ENCODE measurements at places on chromosomes 13 and 19.

- DNase-seq, result no peak
Observed at GRCh38 chr13:32600890-32601289, 14.6 kb downstream of the PDS5B start.

GRCh38 chr19:11453468-11454341 is 18.3 kb downstream of the PRKCSH start:
- peak; percentile 23 for DNase-seq

GRCh38 chr13:90445179-90445578 is 902.3 kb upstream of the MIR17HG start:
- no peak for DNase-seq

DNA sequence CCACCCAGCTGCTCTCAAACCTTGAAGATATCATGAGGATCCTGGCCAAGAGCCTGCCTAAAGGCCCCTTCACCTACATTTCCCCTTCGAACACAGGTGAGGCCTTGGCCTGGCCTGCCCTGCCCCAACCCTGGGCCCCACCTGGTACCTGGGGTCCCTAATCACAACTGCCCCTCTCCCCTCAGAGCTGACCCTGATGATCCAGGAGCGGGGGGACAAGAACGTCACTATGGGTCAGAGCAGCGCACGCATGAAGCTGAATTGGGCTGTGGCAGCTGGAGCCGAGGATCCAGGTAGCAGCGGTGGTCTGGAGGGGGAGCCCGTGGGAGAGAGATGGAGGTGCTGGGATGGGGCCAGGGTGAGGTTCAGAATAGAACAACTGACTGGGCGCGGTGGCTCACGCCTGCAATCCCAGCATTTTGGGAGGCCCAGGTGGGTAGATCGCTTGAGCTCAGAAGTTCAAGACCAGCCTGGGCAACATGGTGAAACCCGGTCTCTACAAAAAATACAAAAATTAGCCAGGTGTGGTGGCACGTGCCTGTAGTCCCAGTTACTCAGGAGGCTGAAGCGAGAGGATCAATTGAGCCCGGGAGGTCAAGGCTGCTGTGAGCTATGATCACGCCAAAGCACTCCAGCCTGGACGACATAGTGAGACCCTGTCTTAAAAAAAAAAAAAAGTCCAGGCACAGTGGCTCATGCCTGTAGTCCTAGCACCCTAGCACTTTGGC is 17.5 kb downstream of the DDX39A start:
- DNase-seq, result peak; percentile 56

GRCh38 chr13:21673789-21674489 is 3.1 kb downstream of the FGF9 start:
- peak; percentile 45 for DNase-seq

DNA sequence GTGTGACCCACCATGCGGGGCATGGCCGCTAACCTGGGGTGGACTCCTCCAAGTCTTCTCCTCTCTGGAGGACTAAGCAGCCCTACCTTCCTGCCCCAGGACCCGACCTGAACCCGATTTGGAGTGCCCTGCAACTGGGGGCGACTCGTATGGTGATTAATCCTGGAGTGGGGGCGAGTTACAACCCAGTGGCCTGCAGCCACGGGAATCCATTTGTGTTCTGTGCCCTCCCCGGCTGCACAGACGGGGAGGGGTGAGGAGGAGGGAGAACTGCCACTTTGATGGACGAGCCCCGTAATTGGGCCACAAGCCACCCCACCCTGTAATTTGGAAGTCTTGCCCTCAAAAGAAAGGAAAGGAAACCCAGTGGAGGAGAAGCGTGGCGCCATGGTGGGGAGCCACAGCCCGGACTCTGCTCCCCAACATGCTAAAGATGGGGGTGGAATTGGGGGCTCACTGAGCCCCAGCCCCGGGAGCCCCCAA is 18.0 kb downstream of the PRR36 start:
- DNase-seq, result no peak

DNA sequence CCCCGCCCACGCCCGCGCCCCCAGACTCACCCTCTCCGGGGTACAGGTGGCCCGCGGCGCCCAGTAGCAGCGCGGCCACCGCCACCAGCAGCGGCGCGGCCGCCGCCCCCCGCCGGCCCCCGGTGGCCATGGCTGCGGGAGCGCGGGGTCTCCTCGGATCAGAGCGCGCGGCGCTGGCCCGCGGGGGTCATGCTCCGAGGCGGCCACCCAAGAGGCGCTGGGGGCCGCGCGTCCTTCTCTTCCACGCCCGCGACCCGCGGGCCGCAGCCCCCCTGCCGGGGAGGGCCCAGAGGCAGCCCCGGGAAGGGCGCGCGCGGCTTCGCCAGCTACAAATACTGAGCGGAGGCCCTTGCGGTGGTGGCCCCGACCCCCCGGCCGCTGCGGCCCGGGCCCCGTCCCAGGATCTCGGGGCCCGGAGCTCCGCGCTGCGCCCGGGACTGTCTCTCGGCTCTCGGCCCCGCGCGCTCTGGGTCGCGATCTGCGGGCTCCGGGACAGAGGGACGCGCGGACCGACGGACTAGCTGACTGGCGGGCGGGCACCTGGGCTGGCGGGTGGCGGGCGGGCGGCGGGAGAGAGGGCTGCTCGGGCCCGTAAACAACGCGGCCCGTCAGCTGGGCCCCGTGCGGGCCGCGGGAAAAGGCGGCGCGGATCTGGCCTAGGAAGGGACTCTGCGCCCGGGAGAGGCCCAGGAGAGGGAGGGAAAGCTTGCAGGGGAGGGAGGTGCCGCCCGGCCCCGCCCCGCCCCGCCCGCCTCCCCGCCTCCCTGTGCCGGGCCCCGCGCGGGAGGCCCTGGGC is at the start of gene INSR:
TSS of gene INSR (minus strand) at position 653 of the 796 bp plus-strand sequence. CDS start at position 130, 523 bp downstream.
- DNase-seq, result peak; percentile 55

DNA sequence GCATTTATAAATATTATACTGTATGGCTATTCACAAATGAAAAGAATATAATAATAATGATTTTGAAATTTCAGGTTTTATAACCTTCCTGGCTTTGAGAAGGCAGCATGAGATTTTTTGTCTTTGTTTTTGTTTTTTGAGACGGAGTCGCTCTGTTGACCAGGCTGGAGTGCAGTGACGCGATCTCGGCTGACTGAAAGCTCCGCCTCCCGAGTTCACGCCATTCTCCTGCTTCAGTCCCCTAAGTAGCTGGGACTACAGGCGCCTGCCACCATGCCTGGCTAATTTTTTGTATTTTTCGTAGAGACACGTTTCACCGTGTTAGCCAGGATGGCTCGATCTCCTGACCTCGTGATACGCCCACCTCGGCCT is 64.1 kb downstream of the ZNF429 start:
- DNase-seq, result peak; percentile 83

DNA sequence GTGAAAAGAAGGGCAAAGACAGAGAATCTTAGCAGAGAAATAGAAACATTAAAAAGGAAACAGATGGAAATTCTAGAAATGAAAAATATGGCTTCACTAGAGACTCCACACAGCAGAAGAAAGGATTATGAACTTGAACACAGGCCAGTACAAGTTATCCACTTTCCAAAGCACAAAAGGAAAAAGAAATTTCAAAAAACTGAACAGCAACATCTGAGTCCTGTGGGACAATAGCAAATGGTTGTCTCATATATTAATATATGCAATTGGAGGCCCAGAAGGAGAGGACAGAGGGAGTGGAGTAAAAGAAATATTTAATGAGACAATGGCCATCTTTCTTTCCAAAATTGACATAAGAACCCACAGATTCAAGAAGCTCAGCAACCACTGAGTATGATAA is 141.7 kb upstream of the GJB6 start:
- no peak for DNase-seq

DNA sequence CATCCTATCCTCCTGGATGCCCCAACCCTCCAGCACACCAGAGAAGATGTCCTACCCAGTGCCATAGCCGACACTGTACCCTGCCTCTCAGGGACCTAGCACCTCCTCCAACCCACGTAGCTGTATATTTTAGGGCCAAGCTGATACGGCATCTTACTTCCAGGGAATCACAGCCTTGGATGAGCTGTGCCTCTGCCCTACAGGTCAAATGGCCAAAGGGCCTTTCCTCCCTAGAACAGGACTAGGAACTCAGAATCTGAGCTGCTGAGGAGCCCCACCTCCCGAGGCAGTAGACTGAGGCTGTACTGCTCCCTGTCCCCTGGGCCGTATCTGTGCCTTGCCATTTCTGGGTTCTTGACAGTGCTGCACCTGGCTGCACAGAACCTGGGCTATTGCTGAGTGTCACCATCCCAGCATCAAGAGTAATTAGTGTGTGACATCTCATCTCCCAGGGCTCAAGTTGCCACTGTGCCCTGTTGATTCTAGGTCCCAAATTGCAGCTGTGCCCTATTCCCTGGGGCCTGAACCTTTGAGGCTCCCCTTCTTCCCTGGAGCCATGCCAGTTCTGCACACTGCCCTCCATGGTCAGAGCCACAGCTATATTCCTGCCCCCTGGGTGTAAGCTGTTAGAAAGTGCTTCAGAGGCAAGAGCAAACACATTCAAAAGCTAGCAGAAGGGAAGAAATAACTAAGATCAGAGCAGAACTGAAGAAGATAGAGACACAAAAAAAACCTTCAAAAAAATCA is 41.0 kb downstream of the VWA8 start:
- no peak for DNase-seq

DNA sequence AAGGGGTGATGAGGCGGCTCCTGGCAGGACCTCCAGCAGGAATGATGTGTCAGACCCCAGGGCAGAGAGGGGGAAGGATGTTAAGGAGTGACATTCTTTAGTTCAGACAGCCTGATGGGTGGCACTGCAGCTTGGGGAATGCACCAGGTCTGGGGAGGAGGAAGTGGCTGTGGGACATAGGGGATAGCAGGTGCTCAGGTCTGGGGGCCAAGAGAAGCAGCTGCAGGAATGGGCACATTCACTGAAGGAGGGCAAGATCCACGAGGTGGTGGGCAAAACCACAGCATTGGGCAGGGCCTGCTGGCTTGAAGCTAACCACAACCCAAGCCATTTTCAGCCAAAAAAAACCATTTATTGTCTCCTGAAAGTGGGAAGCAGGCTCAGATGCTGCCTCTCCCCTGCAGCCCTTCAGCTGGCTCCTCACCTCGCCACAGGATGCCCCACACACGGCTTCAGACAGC is 26.5 kb downstream of the COMP start:
- DNase-seq, result no peak

- no peak for DNase-seq
Observed at GRCh38 chr19:33547676-33548075, 26.1 kb upstream of the PEPD start.

DNA sequence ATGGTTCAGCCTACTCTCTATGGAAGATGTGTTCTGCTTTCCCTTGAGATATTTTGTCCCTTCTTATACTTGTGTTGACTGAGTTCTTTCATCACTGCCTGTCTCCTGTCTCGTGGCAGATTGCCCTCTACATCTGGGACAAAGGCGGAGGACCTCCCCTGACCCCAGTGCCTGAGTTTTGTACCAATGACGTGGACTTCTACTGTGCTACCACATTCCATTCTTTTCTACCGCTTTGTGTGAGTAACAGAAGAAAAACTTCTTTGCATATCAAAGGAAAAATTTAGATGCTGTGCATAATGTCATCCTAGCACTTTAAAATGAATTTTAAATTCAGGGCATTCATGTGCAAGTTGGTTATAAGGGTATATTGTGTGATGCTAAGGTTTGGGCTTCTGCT is 74.6 kb downstream of the B3GLCT start:
- no peak for DNase-seq

DNA sequence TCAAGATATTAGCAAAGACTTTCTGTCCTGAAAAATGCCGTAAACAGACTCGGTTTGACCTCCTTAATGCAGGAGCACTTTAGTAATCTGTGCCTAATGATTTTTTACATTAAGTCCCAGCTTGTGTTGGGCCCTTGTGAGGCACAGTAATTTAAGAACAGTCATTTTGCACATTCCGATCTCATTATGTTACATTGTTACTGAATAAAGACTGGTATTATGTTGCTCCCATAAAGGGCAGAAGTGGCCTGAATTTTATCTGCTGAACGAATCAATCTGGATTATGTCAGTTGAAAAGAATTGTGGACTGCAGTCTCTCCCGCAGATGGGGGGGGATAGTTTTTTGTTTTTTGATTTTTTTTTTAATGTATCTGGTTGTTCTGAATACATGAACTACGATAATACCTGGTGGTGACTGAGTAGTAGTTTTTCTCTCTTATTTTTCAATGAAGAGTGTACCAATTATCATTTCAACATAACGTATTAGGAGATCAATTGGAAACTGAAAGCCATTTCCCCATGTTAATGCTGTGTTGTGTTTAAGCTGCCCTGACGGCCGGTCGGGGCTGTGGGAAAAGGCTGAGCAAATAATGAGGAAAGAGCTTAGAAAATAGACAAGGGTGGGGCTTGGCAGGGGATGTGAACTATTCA is 290.2 kb downstream of the ZNF536 start:
- DNase-seq, result no peak

GRCh38 chr19:4557971-4558941 is 1.2 kb downstream of the SEMA6B start:
- no peak for DNase-seq

- no peak for DNase-seq
Observed at GRCh38 chr13:48778610-48779009, 124.9 kb downstream of the CYSLTR2 start.

- no peak for DNase-seq
Observed at GRCh38 chr13:99992949-99993351, 11.4 kb downstream of the ZIC2 start.

DNA sequence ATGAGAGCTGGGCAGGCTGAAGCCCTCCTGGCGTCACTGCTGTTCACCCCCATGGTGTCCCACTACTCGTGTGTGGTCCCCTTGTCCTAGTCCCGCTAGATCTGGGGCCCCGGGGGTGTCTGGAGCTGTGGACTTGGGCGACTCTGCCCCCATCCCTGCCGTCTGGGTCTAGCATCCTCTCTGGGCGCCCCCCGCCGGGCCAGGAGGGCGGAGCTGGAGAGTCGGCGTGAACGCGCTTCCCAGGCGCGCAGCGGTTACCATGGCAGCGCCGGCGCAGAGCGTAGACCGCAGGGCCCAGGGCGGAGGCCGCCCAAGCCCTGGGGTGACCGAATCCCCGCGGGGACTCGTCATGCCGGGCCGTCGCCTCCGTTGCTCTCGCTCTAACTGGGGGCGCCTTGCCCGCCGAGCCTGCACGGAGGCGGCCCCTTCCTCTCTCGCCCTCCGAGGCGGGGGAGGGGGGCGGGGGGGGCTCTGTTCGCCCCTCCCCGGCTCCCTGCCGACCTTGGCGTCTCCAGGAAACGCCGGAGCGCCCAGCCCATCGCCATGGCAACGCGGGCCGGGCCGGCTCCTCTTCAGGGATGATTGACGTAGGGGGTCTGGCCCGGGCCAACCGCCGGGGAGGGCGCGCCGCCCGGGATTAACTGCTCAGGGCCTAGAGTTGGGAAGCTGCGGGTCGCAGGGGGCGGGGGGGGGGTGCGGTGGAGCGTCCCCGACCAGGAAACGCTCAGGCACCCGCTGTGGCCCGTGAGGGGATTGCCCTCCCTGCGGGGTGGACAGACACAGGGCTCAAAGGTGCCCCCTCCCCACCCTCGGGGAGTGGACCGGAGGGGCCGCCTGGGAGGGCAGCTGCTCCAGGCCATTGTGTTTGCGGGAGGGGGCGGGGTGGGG is 8.9 kb downstream of the ISYNA1 start:
- peak; percentile 92 for DNase-seq

GRCh38 chr19:28655054-28655453 is 557.9 kb downstream of the UQCRFS1 start:
- no peak for DNase-seq

- DNase-seq, result no peak
Observed at GRCh38 chr19:35822579-35822978, 9.9 kb upstream of the PRODH2 start.

- DNase-seq, result no peak
Observed at GRCh38 chr13:78762825-78763224, 103.9 kb upstream of the OBI1 start.

GRCh38 chr13:84745051-84745551 is 862.8 kb upstream of the SLITRK1 start:
- no peak for DNase-seq

- no peak for DNase-seq
Observed at GRCh38 chr13:67946131-67946530, 716.0 kb upstream of the PCDH9 start.

GRCh38 chr13:30371649-30372265 is 50.5 kb upstream of the UBE2L5 start:
- DNase-seq, result peak; percentile 77
